Spinal cord (tissue), 10 donors: ENCODE measurements at places on chromosomes 13 and 19. TPM values are rescaled to one million over a fixed set of nuclear protein-coding genes. Genes with fewer than 3 reads are reported as not detected.

The MEIS3 gene
- polyA plus RNA-seq = 115 TPM

The ZNF439 gene
- 21.7 TPM for polyA plus RNA-seq

The KLC3 gene
- 0.44 TPM for polyA plus RNA-seq

The TMEM145 gene
- 119 TPM for polyA plus RNA-seq

The CACNG7 gene
- polyA plus RNA-seq = 129 TPM

The BRME1 gene
- 15.5 TPM for polyA plus RNA-seq

The VMAC gene
- 4.7 TPM for polyA plus RNA-seq

DNA sequence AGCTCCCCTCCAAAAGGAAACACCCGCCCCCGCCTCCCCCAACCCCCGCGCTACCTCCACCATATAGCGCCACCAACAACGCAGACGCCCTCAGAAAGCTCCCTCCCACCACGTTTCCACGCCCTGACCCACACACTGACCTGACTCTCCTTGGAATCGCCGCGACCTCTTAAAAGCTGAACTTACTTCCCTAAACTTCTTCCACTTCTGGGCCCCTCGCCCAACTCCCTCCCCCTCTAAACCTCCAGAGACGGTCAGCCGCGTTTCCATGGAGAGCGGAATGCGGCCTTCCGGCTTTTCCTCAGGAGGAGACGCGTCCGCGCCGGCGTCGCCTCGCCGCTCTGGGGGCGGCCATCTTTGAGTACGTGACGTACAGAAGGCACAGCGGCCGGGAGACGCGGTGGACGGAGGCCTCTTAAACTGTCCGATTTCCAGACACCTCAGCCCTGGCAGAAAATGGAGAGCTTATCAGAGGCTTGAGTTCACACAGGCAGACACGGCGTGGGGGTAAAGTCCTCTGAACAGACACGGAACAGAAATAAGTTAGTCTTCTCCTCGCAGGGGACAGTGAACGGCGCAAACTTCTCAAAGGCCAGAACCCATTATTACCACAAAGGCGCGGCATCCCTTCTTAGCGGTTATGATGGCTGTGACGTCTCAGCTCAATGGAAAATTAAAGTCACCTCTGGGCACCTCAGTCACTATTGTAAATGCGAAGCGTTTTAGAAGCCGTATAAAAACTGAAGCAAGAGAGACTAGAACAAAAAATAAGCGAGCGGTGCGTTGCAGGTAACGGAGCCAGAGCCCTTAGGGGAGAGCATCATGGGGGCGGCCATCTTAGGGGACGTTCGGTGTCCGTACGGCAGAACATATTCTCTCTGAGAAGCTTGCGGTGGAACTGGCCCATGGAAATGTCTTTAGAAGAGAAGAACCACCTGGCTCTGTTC, at the start of gene ZNF432:
Gene ZNF432 (minus strand): TSS at position 284 of the 947 bp plus-strand sequence. CDS start 1,970 bp downstream, outside the sequence.
- H3K4me1 ChIP-seq = no peaks in the 10 kb centered on the region
- no peaks in the 10 kb centered on the region for H3K27me3 ChIP-seq
- peak within 1 kb of the TSS; percentile 81 for H3K4me3 ChIP-seq
- H3K27ac ChIP-seq = peak within 1 kb of the TSS; percentile 97

DNA sequence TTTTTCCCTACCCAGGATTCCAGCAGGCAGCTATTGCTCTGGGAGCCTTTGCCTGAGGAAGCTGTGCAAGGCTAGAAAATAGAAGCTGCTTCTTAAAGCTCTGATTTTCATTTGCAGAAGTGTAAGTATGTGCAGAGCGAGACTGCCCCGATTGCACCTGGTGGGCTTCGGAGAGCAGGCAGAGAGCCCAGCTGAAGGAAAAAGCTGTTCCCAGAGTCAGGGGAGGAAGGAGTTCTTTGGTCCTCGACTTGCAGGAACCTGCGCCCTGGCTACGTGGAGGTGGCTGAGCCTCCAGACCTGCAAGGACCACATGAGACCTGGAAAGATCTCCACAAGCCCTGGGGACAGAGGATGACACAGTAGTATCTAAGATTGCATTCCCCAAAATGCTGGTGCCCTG, 235.0 kb upstream of the ARGLU1 start:
- DNase-seq = no peak
- peaks cover under 1% of the 10 kb centered on the region for H3K27me3 ChIP-seq
- no peaks in the 10 kb centered on the region for H3K4me1 ChIP-seq
- H3K36me3 ChIP-seq = no peaks in the 10 kb centered on the region
- H3K27ac ChIP-seq = no peak overlapping the region
- H3K4me3 ChIP-seq = no peak overlapping the region

DNA sequence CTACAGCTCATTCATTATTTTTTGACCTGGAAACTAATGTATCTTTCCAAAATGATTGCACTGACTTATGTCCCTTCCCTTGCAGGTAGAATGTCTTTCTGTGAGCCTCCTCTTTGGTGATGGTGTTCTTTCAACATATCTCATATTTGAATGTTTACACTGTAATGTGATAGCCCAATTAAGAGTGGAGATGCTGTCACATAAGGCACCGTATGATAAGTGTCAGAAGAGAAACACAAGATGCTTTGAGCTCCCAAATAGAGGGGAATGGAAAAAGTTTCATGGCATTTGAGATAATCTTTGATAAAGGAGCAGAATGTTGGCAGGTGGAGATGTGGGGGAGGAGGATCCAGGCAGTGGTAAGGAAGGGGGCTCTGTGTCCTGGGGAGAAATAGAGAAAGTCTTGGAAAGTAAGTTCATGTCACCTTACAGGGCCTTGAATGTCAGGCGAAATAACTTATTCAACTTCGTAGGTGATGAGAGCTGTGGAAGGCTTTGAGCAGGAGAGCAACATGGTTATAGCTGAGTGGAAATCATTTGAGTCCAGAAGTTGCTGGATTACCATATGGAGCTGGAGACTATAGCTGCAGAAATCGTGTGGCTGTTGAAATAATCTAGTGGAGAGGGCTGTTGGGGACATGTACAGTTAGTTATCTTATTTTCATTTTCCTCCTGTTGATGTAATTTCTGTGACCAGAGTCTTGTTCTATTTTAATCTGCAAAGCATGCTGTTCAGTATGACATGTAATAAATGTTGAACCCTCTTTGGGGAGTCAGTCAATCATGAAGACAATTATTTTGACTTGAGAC, 10.3 kb upstream of the RNF113B start:
- no peak overlapping the region for H3K27ac ChIP-seq
- peaks cover 7% of the 10 kb centered on the region for H3K4me1 ChIP-seq
- no peak overlapping the region for H3K4me3 ChIP-seq
- no peaks in the 10 kb centered on the region for H3K27me3 ChIP-seq
- no peaks in the 10 kb centered on the region for H3K36me3 ChIP-seq

- H3K27ac ChIP-seq = no peak overlapping the region
- H3K4me3 ChIP-seq = no peak overlapping the region
- DNase-seq = no peak
Observed at GRCh38 chr13:28338006-28338574, 156.8 kb downstream of the FLT1 start.

DNA sequence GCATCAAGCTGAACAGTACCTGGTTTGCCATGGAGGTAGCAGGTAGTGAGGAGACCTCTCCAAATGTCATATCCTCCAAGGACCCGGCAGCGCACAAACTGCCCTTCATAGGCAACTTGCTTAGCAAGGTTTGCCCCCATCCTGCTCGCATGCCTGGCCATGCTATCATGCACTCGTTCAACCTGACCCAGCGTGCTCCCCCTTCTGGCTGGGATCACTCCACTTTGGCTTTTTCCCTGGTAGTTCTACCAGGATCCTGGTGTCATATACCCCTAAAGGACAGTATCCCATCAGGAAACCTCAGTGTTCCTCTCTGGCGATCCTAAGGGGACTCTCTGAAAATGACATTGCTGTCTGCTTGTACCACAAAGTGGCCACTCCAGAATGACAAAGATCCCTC, 38.6 kb upstream of the ZNF30 start:
- no peak overlapping the region for H3K27ac ChIP-seq
- DNase-seq = no peak
- H3K27me3 ChIP-seq = no peaks in the 10 kb centered on the region
- no peaks in the 10 kb centered on the region for H3K4me1 ChIP-seq
- no peak overlapping the region for H3K4me3 ChIP-seq
- H3K36me3 ChIP-seq = no peaks in the 10 kb centered on the region

DNA sequence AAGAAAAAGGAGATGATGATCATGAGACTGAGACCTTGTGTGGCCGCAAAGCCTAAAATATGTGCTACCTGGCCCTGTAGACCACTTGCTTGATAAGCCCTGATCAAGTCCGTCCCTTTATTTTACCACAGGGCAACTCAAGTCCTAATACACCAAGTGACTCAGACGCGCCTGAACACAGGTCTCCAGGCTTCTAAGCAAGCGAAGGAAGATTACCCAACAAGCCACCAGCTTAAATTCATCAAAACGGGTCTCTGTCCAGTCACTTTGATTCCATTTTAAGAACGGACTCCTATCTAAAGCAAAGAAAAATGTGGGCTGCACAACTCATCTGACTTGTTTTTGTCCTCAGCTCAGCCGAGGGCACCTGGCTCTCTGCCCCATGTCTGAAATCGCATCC, 26.8 kb downstream of the SLC7A1 start:
- DNase-seq = no peak
- no peak overlapping the region for H3K4me3 ChIP-seq
- peaks cover 6% of the 10 kb centered on the region for H3K36me3 ChIP-seq

DNA sequence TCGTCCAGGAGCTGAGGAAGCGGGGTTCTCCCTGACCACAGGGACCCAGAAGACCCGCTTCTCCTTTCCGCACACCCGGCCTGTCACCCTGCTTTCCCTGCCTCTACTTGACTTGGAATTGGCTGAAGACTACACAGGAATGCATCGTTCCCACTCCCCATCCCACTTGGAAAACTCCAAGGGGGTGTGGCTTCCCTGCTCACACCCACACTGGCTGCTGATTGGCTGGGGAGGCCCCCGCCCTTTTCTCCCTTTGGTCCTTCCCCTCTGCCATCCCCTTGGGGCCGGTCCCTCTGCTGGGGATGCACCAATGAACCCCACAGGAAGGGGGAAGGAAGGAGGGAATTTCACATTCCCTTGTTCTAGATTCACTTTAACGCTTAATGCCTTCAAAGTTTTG, 18.9 kb downstream of the VASP start:
- H3K4me3 ChIP-seq = no peak overlapping the region
- H3K4me1 ChIP-seq = peaks cover 25% of the 10 kb centered on the region
- peaks cover 42% of the 10 kb centered on the region for H3K36me3 ChIP-seq

DNA sequence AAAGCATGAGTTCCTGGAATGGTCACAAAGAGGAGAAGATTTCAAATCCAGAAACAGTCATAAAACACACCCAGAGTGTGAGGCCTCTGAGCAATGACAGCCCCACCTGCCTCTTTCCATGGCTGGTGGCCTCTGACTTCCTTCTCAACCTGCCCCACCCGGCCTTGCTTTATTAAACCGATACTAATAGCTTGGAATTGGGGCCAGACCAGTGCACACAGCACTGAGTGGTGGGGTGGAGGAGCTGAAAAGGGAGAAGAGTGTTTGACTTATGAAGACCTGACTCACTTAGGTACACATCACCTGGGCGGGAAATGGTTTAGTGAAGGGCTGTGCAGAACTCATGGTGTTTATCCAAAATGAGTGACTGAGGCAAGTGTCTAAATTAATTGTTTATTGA, 20.7 kb upstream of the CEACAM6 start:
- no peak overlapping the region for H3K27ac ChIP-seq
- peaks cover 3% of the 10 kb centered on the region for H3K27me3 ChIP-seq
- DNase-seq = no peak
- no peaks in the 10 kb centered on the region for H3K4me1 ChIP-seq

GRCh38 chr13:25733001-25733491, 318.8 kb downstream of the SHISA2 start:
- DNase-seq = no peak
- no peaks in the 10 kb centered on the region for H3K4me1 ChIP-seq
- no peak overlapping the region for H3K4me3 ChIP-seq
- H3K36me3 ChIP-seq = no peaks in the 10 kb centered on the region

DNA sequence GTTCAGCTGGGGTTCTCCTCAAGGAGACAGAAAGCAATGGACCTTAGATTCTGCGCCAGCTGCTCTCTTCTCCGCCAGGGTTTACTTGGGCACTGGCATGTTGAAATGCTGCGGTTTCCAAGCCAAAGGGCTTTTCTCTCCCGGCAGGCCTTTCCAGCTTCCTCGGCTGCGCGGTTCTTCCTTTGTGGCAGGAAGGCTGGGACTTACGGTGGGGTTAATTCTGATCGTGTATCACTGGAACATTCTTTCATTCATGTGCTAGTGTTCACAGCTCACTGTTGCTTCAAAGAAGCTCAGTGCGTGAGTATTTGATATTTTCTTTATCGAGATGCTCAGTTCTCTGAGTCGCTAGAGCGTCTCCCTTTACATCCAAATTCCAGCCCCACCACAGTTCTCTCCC, 723.2 kb downstream of the UQCRFS1 start:
- H3K27ac ChIP-seq = no peak overlapping the region
- H3K4me1 ChIP-seq = peaks cover 3% of the 10 kb centered on the region
- H3K27me3 ChIP-seq = no peaks in the 10 kb centered on the region
- no peak overlapping the region for H3K4me3 ChIP-seq
- DNase-seq = no peak

DNA sequence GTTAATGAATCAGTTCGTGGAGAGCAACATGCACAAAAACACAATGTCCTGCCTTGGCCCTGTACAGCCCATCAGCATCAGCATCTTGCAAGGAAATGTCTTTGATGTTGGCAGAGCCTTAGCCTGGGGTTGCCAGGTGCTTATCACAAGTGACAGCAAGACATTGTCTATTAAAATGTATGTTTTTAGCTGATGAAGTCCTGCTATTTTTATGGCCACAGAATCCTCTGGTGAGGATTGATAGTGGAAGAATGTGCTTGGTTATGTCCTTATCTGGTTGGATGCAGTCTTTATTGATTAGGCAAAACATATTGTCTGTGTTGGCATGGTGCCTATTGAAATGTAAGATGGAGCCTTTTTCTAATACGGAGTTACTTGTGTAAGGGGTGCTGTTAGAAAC, 1427.0 kb upstream of the MIR17HG start:
- H3K27me3 ChIP-seq = no peaks in the 10 kb centered on the region
- H3K36me3 ChIP-seq = no peaks in the 10 kb centered on the region
- H3K4me3 ChIP-seq = no peak overlapping the region

GRCh38 chr19:10915130-10916091, 13.0 kb downstream of the YIPF2 start:
- no peak for DNase-seq
- peaks cover 94% of the 10 kb centered on the region for H3K36me3 ChIP-seq
- no peaks in the 10 kb centered on the region for H3K27me3 ChIP-seq
- H3K4me3 ChIP-seq = no peak overlapping the region

DNA sequence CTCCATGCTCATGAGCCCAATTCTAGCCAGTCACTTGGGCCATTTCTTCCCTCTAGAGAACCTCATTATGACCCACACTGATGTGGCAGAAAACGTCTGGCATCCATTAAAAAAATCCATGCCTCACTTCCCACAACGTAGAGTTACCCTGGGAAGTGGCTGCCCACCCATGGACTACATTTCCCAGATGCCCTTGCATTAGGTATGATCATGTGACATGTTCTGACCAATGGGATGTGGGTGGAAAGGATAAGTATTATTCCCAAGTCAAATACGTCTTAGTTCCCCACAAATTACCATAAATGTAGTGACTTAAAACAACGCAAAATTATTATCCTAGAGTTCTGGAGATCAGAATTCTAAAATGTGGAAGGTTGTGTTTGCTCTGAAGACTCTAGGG, 47.9 kb upstream of the ZNRF4 start:
- H3K4me1 ChIP-seq = peaks cover 6% of the 10 kb centered on the region
- no peak overlapping the region for H3K27ac ChIP-seq
- H3K27me3 ChIP-seq = no peaks in the 10 kb centered on the region
- DNase-seq = no peak
